Activated CD8-positive, alpha-beta memory T cell treated with anti-CD3 and anti-CD28 coated beads, Interleukin-2, amount 10 ng/mL, durations not matched to agents 7 days and 5 days (primary cell): ENCODE measurements at places on chromosomes 6 and 20. TPM values are rescaled to one million over a fixed set of nuclear protein-coding genes. Genes with fewer than 3 reads are reported as not detected.
A peak's percentile ranks its signal among the peaks of the same experiment; 100 is the strongest.

SCRT2 gene
- total RNA-seq = not detected

MACROD2 gene
- total RNA-seq = not detected

GRCh38 chr20:31859266-31859997 lies 10.9 kb downstream of the DUSP15 start:
- no peak for DNase-seq

DNA sequence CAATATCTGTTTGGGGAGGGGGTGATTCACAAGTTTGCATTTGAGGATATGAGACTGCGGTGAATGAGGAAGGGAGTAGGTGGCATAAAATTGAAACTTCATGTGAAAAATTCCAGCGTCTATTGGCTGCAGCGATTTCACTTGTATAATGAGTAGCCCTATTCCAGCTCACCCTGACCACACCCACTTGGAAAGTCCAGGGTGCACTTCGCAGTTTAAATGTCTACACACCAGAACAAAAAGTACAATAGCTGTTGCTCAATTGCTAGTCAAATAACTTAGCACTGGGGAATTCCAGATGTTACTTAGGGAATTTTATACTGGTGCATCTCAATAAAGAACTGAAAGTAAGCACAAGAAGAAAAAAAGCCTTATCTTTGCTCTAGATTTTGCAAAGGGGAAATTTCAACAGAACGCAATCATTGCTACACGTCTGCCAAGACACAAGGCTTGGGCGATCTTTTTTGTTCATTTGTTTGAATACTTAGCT lies 6.3 kb downstream of the TNFAIP3 start:
- peak; percentile 72 for DNase-seq
